ENCODE measurements at places on chromosomes 13 and 19.

GRCh38 chr13:40586886-40587565 is 79.4 kb downstream of the FOXO1 start:
- no peak for DNase-seq

GRCh38 chr19:49971991-49972411 is 11.0 kb upstream of the SIGLEC11 start:
- DNase-seq: no peak

DNA sequence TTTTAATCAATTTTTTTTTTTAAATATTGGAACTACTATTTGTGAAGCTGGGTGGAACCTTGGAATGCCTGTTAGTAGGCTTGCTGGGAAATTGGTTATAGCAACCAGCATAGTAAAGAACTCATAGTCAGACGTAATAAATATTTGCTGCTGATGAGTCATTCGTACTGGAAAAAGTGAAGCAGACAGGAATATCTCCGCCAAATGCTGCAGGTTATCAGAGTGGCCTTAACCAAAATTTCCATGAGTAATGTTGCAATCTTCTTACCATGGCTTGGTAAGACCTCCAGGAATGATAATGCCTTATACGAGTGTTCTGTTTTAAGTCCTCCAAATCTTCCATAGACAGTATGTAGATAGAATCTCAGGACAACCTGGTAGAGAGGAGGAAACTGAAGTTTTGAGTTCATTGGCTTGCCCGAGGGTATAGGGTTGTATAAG is 34.2 kb downstream of the MBNL2 start:
- no peak for DNase-seq

GRCh38 chr13:50523307-50523706 is 320.2 kb downstream of the DLEU7 start:
- no peak for DNase-seq

DNA sequence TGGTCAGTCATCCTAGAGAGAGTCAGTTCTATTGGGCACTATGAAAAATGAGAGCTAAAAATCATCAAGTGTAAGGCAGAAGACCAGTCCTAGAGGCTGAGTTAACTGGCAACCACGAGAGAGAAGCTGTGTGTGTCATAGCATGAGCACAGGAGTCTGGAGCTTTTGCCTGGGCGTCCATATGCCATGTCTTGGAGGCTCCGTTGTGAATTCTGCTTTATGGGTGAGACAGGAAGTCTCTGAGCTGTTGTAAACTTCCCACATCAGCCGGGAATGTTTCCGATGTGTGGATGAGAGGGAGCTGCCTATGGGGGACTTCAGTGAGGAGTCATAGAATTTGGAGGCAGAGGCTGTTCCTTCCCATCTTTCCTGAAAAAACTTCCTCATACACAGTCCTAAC is 120.0 kb downstream of the ITGBL1 start:
- DNase-seq: no peak

DNA sequence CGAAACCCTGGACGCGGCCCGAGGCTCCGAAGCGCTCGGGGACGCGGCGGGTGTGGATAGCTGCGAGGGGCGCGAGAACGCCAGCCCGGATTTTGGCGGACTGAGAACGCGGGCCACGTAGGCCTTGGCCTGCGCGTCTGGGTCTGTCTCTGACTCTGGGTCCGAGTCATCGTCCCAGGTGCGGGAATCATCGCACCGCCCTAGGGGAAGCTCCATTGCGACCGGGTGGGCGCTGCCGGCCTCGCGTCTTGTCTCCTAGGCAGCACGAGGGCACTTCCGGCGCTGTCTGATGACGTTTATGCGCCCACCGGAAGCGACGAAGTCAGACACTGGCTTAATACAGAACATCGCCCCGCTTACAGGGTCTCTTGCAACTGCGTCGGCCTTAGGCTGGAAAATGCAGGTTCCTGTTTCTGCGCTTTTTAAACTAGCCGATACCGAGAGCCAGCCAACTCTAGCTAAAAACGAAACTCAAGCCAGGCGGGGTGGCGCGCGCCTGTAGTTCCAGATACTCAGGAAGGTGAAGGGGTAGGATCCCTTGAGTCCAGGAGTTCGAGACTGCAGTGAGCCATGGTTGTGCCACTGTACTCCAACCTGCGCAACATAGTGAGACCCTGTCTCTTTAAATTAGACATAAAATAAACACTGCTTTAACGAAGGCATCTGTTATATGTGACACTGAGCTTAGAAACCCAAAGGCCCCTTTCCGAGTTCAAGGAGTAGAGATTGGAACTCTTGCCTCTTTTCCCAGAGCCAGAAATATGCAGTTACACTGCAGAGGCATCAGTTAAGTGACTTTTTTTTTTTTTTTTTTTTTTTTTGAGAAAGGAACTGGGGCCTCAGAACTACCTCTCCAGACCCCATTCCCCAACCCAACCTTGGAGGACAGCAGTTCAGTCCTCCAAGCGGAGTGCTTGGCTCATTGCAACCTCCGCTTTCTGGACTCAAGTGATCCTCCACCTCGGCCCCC is at the start of gene FBXW9:
TSS of gene FBXW9 (minus strand) at position 266 of the 970 bp plus-strand sequence. CDS start at position 216, 50 bp downstream.
- DNase-seq: peak; percentile 99

GRCh38 chr13:102286326-102286725 is 115.5 kb downstream of the FGF14 start:
- DNase-seq: no peak
